ENCODE measurements at places on chromosomes 16 and 17. TPM values are rescaled to one million over a fixed set of nuclear protein-coding genes. Genes with fewer than 3 reads are reported as not detected.

DNA sequence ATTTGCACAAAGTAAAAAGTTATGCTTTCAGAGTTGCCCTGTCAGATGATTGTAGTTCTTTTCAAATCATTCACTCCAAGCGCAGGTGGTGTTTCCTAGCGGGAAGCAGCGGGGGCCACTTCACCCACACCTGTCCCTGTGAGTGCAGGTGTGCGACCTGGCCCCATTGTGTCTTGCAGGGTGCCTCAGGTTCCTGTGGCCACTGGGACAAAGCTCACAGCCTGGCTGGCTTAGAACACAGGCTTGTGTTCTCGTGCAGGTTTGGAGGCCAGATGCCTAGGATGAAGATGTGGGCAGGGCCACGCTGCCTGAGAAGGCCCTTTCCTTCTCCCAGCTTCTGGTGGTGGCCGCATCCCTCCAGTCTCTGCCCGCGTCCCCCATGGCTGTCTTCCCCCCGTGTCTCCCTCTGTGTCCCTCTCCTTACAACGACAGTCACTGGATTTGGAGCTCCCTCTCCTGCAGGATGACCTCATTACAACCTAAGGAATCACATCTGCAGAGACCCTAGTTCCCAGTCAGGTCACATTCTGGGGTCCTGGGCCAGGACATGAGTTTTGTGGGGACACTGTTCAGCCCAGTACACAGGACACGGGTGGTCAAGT lies 90.5 kb downstream of the NPIPB11 start:
- no peaks in the 10 kb centered on the region for H3K4me1 ChIP-seq
- H3K27ac ChIP-seq = no peak overlapping the region
- DNase-seq = peak; percentile 16
- H3K4me3 ChIP-seq = no peak overlapping the region

DNA sequence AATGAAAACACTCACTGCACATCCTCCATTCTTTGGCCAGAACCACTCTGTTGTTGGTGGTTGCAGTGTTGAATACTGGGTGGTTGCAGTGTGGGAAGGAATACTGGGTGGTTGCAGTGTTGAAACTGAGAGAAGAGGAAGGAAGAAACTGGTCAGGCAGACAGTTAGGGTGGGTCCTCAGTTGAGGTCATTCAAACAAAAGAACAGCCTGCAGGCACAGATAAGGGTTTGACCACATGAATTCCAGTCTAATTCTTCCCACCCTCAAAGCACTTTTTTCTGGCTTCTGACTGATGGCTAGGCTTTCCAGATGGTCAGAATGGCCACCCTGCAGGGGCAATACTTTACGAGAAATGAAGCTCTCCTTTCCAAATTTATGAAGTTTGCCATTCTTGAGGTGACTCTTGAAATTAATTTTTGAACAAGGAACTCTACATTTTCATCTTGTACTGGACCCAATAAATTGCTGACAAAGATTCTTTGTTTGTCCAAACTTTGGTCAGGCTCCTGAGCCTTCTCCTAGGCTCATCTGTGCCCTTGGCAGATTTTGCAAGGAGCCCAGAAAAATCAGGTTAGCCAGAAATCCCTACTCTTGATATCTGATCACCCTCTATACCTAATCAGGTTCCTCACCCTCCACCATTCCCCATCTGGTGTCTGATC lies 596.6 kb upstream of the CDH5 start:
- H3K4me1 ChIP-seq = no peaks in the 10 kb centered on the region
- H3K27ac ChIP-seq = no peak overlapping the region
- no peaks in the 10 kb centered on the region for H3K36me3 ChIP-seq
- peak; percentile 13 for DNase-seq

DNA sequence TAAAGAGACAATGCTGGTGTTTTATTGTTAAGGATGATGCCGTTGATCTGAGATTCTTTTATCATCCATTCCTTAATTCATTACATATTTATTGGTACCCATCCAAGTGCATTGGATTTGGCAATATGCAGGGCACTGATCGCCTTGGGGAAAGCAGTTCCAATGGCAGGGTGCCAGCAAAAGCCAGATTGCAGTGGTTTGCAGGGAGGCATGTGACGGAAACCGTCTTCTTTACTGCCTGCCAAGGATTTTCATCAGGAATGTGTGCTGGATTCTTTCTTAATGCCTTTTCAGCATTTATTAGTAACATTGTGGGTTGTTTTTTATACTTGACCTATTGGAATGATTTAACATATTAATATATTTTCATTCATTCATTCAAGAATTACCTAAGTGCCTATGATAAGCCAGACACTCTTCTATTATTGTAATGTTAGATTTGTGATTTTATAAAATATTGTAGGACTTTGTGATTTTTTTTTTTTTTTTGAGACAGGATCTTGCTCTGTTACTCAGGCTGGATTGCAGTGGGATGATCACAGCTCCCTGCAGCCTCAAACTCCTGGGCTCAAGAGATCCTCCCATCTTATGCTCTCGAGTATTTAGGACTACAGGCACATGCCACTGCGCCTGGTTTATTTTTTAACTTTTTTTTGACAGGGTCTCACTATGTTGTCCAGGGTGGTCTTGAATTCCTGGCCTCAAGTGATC lies 93.4 kb upstream of the TNRC6A start:
- no peaks in the 10 kb centered on the region for H3K36me3 ChIP-seq
- H3K4me1 ChIP-seq = peaks cover 14% of the 10 kb centered on the region
- H3K27ac ChIP-seq = no peak overlapping the region
- H3K4me3 ChIP-seq = no peak overlapping the region

- H3K4me1 ChIP-seq = peaks cover 74% of the 10 kb centered on the region
- no peak overlapping the region for H3K4me3 ChIP-seq
- H3K36me3 ChIP-seq = no peaks in the 10 kb centered on the region
- no peaks in the 10 kb centered on the region for H3K27me3 ChIP-seq
- H3K27ac ChIP-seq = peak overlapping the region; percentile 92
Measured at GRCh38 chr16:14501331-14502255, 128.5 kb downstream of the PARN start.

DNA sequence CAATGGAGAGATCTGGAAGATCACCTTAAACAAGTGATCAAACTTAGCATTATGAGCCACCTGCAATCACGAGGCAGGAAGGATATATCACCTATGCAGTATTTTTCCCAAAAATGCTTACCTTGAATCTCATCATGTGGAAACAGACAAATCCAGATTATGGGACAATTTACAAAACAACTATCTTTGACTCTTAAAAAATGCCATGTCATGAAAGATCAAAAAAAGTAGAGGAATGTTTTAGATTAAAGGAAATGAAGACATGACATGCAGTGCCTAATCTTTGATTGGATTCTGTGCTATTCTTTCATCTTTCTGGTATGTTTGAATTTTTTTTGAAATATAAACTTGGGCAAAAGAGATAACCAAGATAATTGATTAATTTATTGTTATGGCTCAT lies 95.9 kb downstream of the KPNA2 start:
- H3K27ac ChIP-seq = no peak overlapping the region
- no peaks in the 10 kb centered on the region for H3K27me3 ChIP-seq
- no peaks in the 10 kb centered on the region for H3K36me3 ChIP-seq
- no peaks in the 10 kb centered on the region for H3K4me1 ChIP-seq
- no peak for DNase-seq

The MT3 gene
- not detected for total RNA-seq

The MYH13 gene
- not detected for total RNA-seq

GRCh38 chr17:16988749-16989229 lies 16.9 kb upstream of the TNFRSF13B start:
- H3K4me1 ChIP-seq = peaks cover 3% of the 10 kb centered on the region
- DNase-seq = no peak
- no peak overlapping the region for H3K4me3 ChIP-seq
- no peaks in the 10 kb centered on the region for H3K27me3 ChIP-seq
- H3K36me3 ChIP-seq = no peaks in the 10 kb centered on the region

- H3K4me3 ChIP-seq = peak overlapping the region; percentile 77
- no peaks in the 10 kb centered on the region for H3K36me3 ChIP-seq
- H3K4me1 ChIP-seq = no peaks in the 10 kb centered on the region
- no peak overlapping the region for H3K27ac ChIP-seq
- H3K27me3 ChIP-seq = no peaks in the 10 kb centered on the region
Measured at GRCh38 chr17:7177191-7177953, 1.8 kb downstream of the ASGR1 start.

- DNase-seq = no peak
- no peak overlapping the region for H3K4me3 ChIP-seq
- H3K36me3 ChIP-seq = no peaks in the 10 kb centered on the region
- H3K4me1 ChIP-seq = no peaks in the 10 kb centered on the region
Measured at GRCh38 chr16:51931653-51932052, 615.3 kb downstream of the TOX3 start.

The ABI3 gene
- total RNA-seq = not detected

DNA sequence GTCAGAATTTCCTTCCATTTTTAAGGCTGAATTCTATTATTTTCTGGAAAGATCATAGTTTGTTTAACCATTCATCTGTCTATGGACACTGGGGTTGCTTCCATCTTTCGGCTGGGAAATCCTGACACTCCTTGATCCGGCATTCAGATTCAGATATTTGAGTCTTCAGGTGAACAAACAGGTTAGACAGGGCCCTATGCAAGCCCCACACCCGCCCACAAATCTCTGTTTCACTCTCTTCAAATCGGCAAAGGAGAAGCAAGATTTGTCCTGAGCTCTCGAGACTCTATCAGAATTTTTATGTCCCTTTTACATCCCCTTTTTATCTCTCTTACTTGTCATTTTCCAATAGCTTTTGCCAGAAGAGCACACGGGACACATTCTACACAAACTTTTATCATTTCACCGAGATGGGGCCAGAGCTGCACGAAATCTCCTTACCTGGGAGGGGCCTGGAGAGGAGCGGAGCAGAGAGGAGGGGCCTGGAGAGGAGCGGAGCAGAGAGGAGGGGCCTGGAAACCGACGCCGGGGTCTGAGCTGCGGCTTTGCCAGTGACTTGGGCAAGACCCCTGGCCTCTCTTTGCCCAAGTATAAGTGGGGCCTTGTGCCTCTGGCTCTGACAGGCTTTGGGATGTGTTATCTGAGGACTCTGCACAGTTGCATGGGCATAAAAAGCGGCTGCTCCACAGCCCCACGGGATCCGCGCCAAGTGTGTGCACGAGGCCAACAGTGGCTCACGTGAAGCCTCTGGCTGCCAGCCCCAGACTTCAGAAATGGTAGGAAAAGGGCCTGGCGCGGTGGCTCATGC lies 54.3 kb upstream of the RBFOX3 start:
- no peaks in the 10 kb centered on the region for H3K36me3 ChIP-seq
- peak; percentile 83 for DNase-seq
- H3K4me1 ChIP-seq = peaks cover 17% of the 10 kb centered on the region

DNA sequence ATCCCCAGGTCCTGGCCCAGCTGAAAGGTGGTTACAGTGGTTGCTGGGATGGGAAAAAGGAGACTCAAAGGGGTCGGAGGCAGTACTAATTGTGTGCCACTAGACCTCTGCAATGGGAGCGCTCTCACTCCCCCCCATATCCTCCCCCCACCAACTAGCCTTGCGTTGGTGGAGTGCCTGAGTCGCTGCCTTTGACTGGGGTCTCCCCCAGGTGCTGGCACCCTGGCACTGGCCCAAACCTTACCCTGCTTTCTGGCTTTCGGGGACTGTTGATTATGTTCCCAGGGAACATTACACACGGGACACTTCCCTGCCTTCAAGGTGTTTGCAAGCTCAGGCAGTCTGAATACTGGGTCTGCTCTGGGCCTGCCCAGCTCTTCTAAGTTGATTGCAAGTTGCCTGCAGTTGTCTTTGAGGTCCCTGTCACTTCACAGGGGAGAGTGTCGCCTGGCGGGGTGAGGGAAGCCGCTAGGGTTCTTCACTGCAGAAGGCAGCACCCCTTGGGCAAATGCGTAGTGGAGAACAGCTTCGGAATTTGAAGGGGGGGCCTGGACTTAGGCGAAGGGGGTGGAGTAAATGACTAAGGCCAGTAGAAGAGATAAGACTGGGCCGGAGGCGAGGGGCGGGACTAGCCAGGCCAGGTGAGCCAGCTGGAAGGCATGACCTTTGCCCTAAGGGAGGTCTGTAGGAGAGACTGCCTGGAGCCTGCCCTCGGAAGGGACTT lies 98.0 kb downstream of the RAB11FIP4 start:
- peak; percentile 6 for DNase-seq
- peak overlapping the region; percentile 66 for H3K4me3 ChIP-seq
- no peaks in the 10 kb centered on the region for H3K36me3 ChIP-seq
- peaks cover 4% of the 10 kb centered on the region for H3K4me1 ChIP-seq

- no peaks in the 10 kb centered on the region for H3K4me1 ChIP-seq
- no peak overlapping the region for H3K4me3 ChIP-seq
- no peak overlapping the region for H3K27ac ChIP-seq
- H3K36me3 ChIP-seq = no peaks in the 10 kb centered on the region
- DNase-seq = no peak
Measured at GRCh38 chr17:56497132-56497531, 96.4 kb upstream of the NOG start.

DNA sequence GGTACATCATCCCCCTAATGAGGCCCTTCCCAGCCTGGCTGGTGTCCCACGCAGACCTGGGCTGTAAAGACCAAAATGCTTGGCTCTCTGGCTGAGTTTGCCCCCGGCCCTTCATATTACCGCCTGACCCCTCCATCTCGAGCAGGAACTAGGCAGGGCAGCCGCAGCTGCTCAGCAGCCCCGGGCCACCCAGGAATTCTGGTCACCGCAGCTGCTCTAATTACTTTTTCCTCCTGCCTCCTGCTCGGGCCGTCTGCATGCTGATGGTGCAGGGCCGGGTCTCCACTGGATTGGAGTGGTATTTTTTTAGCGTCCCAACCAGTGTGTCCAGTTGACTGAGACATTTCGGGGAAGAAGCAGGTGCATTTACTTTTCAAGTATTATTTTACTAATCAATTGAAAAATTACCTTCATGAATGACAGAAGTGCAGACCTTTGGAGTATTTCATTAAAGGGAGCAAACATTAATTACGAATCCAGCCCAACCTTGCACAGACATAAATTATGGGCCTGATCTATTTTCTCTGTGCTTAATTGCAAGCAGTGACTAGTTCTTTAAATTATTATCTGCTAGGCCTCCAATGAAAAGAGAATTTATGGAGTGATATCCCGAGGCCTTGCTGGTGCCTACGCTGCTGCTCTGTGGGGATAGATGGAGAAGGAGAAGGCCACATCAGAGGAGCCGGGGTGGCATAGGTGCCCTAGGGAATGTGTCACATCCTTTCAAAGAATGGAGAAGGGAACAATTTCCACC lies 176.2 kb downstream of the CYLD start:
- H3K4me1 ChIP-seq = no peaks in the 10 kb centered on the region
- no peak for DNase-seq
- no peak overlapping the region for H3K27ac ChIP-seq
- 0 out of 2 replicates have a peak, but pooled peaks cover 5% of the 10 kb centered on the region for H3K27me3 ChIP-seq
- H3K4me3 ChIP-seq = no peak overlapping the region

GRCh38 chr16:88743693-88744576 lies 37.6 kb downstream of the CTU2 start:
- H3K4me3 ChIP-seq = no peak overlapping the region
- DNase-seq = peak; percentile 65
- H3K36me3 ChIP-seq = no peaks in the 10 kb centered on the region
- H3K27me3 ChIP-seq = no peaks in the 10 kb centered on the region
- no peak overlapping the region for H3K27ac ChIP-seq
